ENCODE measurements at places on chromosomes 5 and 9.
A peak's percentile ranks its signal among the peaks of the same experiment; 100 is the strongest.

GRCh38 chr9:15221746-15222145, 85.3 kb downstream of the TTC39B start:
- no peak for DNase-seq

DNA sequence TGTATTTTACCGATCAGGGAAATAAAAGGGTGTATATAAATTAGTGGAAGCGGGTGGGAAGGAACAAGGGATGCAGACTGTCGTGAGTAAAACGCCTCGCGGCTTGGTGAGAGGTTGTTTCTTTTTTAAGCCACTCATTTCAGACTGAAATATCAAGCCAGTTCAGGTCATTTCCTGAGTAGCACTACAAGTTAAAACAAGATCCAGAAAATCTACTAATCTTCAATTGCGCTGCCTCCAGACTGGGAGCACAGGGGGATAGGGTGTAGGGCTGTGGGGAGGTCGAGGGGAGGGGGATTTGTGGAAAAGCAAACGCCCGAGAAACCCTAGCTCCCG, 140.8 kb downstream of the TSSK1B start:
- no peak for DNase-seq

DNA sequence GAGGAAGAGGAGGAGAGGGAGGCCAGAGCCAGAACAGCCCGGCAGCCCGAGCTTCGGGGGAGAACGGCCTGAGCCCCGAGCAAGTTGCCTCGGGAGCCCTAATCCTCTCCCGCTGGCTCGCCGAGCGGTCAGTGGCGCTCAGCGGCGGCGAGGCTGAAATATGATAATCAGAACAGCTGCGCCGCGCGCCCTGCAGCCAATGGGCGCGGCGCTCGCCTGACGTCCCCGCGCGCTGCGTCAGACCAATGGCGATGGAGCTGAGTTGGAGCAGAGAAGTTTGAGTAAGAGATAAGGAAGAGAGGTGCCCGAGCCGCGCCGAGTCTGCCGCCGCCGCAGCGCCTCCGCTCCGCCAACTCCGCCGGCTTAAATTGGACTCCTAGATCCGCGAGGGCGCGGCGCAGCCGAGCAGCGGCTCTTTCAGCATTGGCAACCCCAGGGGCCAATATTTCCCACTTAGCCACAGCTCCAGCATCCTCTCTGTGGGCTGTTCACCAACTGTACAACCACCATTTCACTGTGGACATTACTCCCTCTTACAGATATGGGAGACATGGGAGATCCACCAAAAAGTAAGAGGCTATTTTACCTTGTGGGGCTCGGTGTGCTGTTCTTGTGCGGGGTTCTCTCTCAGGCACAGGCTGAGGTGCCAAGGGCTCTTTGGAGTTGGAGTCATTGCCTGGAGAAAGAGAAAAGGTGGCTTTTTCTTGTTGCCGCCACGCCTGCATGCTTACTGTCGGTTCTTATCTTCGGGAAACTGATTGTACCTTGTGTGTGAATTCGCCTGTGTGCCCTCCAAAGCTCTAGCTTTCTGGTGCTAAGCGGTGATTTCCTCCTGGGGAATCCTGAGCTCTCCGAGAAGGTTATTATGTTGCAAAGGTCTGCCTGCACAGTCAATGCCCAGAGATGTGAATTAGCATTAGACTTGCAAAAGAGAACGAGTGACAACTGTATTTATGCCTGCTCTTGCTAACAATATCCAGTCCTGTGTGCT, at the start of gene ISL1:
ISL1 (plus strand) TSS at position 318 of the 991 bp plus-strand sequence; CDS start at position 542, 224 bp downstream.
- no peak for DNase-seq

DNA sequence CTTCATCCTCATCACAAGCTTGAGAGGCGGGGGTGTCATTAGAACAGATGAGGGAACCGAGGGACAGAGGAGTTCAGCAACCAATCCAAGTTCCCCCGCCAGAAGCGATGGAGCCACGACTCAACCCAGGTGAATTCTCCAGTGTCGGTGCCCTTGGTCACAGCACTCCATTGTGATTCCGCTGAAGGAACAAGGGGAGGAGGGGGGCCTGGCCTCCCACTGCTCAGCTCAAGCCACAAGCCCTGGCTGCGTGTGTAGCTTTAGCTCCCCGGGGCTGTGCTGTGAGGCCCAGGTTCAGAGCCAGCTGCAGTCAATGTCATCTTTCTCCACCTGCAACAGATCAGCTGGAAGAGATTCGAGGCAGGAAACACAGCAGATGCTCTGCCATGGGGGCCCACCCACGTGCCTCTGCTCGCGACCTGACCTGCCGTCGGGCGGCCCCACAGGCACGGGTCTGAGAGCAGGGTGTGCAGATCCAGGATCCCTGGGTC, 72.6 kb downstream of the GTF3C4 start:
- DNase-seq: peak; percentile 51

DNA sequence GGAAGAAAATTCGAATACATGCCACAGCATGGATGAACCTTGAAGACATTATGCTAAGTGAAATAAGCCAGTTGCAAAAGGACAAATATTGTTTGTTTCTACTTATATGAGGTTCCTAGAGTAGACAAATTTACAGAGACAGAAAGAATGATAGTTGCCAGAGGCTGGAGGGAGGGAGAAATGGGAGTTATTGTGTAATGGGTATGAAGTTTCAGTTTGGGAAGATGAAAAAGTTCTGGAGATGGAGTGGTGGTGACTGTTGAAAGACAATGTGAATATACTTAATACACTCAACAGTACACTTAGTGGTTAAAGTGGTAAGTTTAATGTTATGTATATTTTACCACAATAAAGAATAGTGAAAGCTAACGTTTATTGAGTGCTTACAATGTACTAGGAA, 99.6 kb upstream of the SLC44A1 start:
- DNase-seq: no peak

DNA sequence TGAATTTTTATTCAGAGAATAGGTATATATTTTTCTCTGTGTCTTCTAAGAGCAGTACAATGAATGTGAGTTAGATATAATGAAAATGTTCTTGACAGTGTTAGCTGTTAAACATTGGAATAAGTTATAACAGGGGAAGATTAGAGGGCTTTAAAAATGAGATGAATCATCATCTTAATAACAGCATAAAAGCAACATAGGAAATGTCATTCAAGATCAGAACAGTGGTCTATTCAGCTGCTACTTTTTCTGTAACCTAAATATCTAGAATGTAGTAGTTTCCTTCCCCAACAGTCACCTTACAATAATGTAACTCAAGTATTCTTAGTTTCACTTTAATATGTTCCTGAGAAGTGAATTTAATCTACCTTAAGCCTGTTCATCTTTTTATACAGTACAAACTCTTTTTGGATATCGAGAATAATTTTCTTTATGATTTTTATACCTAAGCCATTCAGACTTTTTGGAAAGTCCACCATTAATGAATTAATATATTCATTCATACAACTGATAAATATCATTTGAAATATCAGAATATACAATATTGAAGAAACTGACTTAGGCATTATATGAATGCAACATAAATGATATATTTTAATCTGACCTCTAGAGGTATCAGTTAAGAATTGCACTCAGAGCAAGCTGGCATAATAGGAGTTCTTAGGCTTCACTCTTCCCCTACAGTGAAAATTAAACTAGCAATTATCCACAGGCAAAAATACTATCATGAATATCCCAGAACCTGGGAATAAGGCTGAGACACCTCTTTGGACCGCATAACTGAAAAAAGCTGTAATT, 66.1 kb upstream of the EDIL3 start:
- no peak for DNase-seq

DNA sequence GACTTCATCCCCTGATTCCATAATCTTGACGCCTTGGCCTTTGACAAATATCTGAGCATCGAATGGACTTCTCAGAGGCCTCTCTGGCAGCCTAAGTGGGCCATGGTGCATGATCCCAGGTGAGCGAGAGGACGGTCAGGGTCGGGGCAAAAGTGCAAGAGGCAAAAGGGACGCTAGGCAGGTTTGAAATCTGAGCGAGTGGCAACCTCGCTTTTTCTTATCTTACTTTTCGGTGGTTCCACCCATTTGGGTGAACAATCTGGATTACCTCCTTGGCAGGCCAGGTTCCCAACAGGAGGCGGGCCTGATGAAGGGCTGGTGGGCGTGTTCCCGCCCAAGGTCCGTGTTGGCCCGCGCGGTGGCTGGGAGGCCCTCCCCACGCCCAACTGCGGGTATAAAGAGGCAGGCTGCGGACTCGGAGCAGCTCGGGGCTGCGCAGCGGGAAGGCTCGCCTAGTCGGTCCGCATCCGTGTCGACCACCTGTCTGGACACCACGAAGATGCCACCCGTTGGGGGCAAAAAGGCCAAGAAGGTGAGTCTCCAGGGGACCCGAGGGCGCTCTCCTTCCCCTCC, at the start of gene BHMT:
BHMT (plus strand) TSS at position 423 of the 573 bp plus-strand sequence; CDS start at position 500, 77 bp downstream.
- DNase-seq: no peak

DNA sequence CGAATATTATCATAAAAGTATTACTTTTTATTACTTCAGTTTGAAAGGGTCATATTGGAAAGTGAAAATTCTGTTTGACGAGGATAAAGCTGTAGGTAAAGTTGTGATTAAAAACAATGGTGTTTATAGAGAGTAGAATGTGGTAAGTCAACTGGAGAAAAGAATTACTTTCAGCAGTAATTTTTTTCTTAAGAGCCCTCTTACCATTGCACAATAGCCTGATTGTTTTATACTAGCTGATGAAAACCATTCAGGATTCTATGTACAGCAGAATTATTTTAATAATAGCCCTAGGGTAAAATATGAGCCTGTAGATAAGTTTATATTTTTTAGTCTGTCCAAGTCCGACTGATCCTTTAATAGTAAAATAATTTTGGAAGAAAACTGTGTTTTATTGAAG, 16.6 kb downstream of the CDC42SE2 start:
- DNase-seq: no peak

DNA sequence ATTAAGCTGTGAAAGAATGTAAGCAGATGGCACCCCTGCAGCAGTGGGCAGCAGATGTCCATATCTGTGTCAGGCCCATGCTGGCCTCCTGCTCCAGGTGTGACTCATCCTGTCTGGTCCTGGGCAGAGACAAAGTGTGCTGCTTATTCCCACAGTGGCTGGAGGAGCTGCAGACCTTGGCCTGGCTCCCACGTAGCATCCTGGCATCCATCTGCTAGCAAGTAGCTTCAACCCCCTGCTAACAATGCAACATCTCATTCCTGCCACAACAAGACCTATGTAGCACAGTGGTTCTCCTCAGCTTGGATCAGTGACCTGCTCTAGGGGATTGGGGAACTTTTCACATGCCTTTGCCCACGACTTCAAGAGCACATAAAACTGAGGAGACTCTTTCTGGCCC, 126.4 kb upstream of the SLC12A2 start:
- DNase-seq: peak; percentile 75

DNA sequence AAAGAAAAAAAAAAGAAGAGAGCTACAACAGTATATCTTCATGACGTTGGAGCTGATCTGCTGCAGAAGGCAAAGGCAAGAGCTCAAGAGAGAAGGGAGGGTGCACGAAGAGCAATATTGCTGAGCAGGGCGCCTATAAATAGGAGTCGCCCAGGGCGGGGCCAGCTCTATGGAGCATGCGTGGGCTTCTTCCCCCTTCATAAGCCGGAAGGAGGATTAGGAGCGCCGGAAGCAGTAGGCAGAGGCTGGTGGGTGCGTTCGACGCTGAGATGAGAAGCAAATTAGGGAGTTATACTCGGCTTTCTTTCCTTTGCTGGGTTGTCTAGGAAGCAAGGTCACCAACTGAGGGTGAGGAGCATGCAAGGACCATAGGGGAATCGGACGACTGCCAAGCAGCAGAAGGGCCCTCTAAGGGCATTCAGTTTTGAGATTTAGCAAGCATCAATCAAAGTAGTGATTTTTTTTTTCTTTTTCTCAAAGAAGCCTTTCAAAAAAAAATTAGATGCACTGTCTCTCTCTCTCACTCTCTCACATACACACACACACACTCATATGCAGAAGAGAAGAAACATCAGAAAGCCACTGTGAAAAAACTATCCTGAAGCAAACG, 496.7 kb downstream of the ENC1 start:
- peak; percentile 28 for DNase-seq

DNA sequence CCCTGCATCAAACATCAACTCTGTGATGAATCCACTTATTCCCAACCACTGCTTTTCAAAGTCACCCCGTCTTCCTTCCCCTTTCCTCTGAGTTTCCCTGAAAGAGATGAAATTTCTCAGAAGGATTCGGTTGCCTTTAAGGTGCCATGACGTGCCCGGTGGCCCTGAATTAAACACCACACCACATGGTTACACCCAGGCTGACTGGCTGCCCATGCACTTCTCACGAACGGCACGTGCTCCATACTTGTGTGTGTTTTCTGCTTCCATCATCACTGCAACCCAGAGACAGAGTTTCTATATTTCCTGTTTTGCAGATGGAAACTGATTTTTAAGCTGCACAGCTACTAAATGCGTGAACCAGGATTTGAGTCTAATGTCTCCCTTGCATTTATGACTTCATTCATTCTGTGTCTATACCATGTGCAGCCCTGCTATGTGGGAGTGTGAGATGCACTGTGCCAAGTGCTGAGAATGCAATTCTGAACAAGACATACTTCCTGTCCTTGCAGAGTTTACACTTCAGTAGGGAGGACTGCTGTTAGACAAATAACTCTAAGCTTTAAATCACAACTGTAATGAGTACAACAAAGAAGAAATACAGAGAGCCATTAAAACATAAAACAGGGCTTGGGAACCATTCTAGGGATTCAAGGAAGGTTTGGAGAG, 162.9 kb downstream of the NXNL2 start:
- DNase-seq: no peak

DNA sequence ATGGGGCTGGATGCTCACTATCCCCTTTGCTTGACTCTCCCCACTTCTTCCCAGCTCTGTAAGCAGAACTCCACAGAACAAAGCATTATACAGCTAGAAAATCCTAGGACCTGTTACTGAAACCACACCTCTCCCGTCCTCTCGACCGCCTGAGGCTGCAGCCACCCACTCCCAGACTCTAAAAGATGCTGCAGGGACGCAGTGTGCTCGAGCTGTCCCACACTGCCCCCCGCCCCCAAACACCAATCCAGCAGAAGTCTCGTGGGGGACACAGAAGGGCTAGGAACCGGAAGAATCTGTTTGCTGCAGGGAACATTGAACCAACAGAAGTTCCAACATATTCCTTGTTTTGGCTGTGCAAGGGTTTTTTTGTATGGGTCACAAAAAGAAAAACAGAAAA, 7.6 kb downstream of the CAMK2A start:
- no peak for DNase-seq

- DNase-seq: no peak
Observed at GRCh38 chr5:32964261-32964660, 253.1 kb downstream of the NPR3 start.

GRCh38 chr5:68771732-68772131, 322.1 kb upstream of the SLC30A5 start:
- no peak for DNase-seq

DNA sequence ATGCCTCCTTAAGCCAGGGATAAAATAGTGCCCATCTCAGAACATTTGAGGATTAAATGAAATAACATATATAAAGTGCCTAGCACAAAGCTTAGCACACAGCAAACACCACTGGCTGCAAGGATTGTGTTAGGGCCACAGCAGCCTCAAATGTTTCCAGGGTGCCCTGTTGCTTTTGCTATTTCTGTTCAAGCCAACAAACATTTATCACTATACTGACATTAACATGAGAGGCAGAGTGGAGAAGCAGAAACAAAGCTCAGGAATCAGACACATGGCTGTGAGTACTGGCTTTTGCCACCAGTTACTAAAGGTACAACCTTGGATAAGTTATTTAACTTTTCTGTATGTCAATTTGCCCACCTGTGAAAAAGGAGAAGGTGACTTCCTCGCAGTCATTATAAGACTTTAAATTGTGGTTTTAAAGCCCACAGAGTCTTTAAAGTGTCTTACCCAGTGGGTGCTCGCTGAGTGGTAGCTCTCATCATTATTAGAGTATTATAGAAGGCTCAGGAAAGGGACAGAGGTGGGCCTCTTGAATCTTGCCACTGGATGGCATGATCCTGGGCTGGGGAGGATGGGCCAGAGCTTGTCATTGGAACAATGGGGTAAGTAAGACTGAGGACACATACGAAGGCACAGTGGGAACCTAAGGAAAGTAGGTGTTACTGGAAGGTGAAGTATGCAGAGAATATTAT, 98.2 kb downstream of the MARCHF3 start:
- DNase-seq: no peak
